ENCODE measurements at places on chromosomes 1 and 21.

- DNase-seq: no peak
These were observed 159.9 kb upstream of the RUNX1 start for GRCh38 chr21:35208810-35209517.

GRCh38 chr1:197955486-197956394, 38.6 kb downstream of the LHX9 start:
- no peak for DNase-seq

GRCh38 chr1:64623750-64624191, 121.1 kb upstream of the RAVER2 start:
- no peak for DNase-seq

GRCh38 chr1:98398092-98398491, 263.4 kb upstream of the SNX7 start:
- DNase-seq: no peak

GRCh38 chr1:48523558-48523957, 51.6 kb upstream of the SPATA6 start:
- DNase-seq: no peak

DNA sequence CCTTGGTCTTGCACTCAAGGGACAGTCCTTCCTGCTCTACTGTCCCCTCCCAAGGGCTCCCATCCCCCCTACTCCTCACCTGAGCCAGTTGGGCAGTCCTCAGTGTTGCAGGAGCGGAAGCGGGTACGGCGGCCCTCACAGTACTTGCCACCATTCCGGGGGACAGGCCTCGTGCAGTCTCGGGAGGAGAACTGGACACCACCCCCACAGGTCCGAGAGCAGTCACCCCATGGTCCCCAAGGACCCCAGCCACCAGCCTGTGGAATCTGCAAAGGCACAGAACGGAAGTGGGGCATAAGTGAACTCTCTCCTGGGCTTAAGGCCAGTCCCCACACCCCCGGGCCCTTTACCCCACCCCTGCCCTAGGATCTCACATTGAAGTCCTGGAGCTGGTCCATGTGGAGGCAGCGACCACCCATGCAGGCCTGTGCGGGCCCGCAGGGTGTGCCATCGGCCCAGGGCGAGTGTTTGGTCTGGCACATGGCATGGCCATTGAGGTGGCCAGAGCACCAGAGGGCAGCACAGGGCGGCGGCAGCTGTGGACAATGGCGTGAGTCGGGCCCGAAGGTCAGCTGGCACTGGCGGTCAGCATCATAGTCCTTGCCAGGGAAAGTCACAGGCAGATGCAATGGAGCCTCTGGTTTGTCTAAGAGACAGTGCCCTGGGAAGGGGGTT, 5.2 kb downstream of the ADAMTS4 start:
- DNase-seq: no peak

GRCh38 chr1:157652859-157653493, 47.6 kb downstream of the FCRL3 start:
- no peak for DNase-seq

All from NT2/D1 (cell line).